ENCODE measurements at places on chromosomes 5 and 9.

DNA sequence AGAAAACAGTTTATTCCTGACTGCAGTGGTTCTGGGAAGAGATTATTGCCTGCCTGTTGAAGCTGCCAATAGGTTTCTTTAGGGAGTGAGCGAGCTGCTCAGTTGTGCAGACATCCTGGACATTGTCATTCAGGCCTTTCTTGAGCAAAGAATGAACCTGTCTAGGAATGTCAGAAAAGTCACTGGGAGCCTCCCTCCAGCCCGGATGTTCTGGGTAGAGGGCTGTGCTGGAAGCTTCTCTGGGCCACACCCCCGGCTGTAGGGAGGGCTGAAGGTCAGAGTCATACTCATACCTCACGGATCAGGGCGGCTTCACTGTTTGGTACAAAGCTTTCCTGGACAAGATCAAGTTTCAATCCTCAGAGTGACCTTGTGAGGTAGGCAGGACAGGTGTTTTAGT, 33.4 kb upstream of the TBC1D2 start:
- DNase-seq: no peak

DNA sequence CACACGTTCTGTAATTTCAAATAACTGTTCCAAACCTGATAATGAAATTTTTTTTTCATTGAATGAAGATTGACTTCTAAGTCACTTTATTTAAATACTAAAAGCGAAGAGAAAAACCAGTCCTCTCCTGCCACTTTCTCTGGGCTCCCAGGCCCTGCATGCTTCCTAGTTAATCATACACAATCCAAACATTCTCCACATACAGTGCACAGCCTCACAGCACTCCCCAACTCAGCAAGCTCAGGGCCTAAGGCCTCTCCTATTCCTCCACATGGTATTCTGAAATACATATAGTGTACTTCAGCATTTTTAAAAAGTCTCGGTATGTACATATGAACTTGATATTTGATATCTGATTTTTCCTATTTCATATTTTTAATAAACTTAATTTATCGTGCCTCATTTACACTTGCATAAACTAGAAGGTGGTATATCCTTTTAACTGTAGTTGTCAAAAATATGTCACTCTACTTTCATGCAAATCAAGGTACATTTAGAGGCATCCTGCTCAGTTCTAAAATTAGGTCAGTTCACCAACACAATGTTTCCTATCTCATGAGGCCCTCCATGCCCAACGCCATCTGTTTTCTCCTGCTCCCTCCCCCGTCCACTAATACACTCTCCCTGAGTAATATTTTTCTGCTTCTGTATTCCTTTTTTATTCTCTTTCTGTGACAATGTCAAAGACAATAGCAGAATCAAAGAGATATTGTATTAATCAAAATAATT, 206.7 kb downstream of the ARRDC3 start:
- no peak for DNase-seq

GRCh38 chr5:82355053-82355452, 76.9 kb upstream of the RPS23 start:
- DNase-seq: no peak

DNA sequence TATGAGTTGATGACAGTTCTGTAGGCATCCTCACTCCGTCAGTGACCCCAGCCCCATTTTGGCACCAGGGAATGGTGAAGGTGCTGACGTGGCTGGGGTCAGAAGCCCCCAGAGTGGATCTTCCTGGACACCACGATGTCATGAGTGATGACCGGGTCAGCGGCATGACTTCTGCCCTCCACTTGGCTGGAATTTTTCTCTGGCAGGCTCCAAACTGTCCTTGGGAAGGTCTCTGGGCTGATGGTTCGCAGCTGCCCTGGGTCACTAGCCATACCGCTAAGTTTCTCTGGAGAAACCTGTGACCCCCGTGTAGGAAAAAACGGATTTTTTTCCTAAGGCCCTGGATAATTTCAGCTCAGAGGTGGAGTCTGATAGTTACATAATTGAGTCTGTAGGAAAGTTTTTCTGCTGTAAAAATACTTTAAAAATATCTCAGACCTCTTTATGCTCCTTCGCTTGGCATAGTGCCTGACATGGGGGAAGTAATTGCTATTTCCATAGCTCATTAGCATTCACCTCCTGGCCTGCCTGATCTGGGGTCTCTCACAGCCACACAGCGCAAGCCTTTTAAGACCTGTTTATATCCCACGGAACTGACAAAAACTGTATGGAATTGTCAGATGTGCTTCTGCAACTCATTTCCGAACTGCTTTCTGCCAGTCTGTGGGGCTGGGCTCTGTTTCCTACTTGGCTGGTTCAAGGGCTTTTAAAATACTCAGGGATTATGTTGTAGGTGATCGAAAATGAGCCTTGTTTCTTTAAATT, 69.2 kb downstream of the ANGPTL2 start:
- no peak for DNase-seq

Data from activated CD4-positive, alpha-beta T cell treated with anti-CD3 and anti-CD28 coated beads, Interleukin-10, Interleukin-2, amounts not matched to agents 100 ng/mL and 50 ng/mL, durations not matched to agents 16 hours and 8 hours (primary cell).